Glutamatergic neuron (in vitro differentiated cells): ENCODE measurements at places on chromosomes 1 and 21. TPM values are rescaled to one million over a fixed set of nuclear protein-coding genes. Genes with fewer than 3 reads are reported as not detected.
A peak's percentile ranks its signal among the peaks of the same experiment; 100 is the strongest.

DNA sequence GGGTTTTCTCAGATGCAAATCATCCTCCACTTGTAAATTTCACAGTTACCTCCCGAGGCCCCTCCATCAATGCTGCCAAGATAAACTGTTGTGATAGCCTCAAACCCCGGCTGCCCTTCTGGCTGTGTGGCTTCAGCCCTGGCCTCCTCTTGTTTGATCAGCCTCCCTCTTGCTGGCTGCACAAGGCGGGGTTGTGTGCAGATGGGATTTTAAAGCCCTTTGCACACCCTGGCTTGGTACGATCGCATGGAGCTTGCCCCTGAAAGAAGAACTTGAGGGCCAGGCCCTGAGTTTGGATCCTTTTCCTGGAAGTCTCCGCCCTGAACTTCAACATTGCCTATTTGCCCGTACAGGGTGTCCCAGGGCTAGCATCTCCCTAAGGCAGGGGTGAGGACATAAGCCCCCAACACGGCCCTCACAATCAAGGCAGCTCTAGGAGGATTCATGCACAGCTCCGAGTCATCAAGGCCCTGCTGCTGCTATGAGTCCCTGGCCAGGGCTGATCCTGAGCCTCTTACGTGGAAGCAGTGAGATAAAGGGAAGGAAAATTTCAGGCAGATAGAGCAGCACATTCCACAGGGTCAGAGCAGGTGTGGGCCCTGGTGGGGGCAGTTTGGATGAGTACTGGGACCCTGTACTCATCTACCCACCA is 181.2 kb upstream of the VAMP3 start:
- DNase-seq, result no peak

- DNase-seq, result no peak
Observed at GRCh38 chr1:230982696-230983095, 3.8 kb downstream of the ARV1 start.

GRCh38 chr1:229717786-229718576 is 91.9 kb downstream of the URB2 start:
- no peak for DNase-seq

- DNase-seq, result peak; percentile 10
Observed at GRCh38 chr21:46127239-46128105, 27.9 kb downstream of the FTCD start.

DNA sequence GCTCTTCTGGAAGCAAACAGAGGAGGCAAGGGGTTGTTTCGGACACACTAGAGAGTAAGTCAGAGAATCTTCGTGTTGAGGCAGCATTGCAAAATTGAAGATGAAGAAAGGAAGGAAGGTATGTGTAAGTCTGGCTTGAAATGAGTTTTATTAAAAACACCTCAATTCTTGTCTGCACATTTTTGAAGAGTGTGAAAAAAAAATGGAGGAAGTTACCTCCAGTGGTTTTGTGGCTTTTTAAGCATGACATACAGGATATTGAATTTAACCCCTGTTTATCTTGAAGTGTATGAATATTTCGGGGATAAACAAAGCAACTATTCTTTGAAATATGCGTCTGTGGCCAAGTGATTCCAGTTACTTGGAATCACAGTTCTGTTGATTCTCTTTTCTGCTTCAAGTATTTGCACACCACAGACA is 203.2 kb upstream of the SGIP1 start:
- DNase-seq, result no peak

- no peak for DNase-seq
Observed at GRCh38 chr1:32858136-32858535, 12.6 kb downstream of the FNDC5 start.

DNA sequence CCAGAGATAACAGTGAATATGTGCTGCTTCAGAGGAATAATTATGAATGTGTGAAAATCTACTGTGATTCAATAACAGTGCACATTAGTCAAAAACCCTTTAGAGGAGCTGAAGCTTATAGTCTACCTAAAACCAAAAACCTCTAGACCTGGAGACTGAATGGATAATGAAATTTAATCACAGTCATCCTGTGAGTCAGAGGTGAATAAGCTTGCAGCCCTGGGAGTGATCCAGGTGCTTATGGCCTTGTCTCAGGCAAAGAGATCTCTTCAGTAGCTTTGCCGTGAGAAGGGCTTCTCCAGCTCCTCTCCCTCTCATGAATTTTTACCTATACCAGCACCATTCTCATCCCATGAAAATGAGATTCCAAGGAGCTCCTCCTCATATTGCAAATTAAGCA is 81.3 kb upstream of the RGS4 start:
- DNase-seq, result no peak

- no peak for DNase-seq
Observed at GRCh38 chr1:115813727-115814126, 27.2 kb downstream of the NHLH2 start.

DNA sequence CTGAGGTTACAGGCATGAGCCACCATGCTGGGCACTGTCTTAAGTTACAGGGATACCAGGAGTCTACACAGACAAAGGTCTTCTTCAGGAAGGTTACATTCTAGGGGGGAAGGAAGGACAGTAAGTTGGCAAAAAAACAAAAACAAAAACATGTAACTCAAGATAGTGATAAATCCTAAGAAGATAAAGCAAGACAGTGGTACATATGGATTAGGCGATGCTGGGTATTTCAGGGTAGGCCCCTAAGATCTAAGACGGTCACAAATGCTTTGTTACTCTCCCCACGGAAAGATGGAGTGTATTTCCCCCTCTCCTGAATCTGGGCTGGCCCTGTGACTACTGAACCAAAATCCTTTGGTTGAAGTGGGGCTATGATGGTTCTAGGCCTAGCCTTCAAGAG is 8.2 kb downstream of the CLCC1 start:
- no peak for DNase-seq

- DNase-seq, result no peak
Observed at GRCh38 chr21:35394049-35394448, 344.9 kb upstream of the RUNX1 start.

DNA sequence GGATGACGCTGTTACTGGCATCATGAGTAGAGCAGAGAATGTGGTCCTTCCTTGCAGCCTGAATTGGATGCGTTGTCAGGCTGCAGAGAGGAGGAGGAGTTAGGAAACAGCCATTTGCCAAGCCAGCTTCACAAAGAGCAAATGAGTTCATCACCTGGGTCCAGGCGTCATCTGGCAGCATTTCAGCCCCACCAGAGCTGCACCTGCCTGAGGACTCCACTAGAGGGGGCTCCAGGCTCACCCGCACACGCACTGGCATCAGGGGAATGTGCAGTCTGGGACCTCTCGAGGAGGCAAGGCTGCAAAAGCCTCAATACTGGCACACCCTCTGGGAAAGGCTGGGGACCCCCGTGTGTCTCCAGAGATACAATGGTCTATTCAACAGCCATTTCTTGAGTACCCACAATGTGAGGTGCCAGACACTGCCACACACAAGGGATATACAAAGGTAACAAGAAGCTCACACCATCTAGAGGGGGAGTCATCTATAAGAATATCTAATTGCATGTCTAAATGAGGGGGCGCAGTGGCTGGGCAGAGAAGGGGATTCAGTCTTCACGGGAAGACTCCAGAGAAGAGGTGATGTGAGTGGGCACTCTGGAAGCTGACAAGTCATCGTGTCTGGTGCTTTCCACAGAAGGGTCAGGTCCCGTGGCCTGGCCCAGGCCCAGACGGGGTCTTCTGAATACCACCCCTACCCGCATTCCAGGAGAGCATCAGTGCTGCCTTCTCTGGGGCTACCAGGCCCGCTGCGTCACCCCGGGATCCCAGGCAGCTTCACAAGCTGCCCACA is 53.5 kb upstream of the CNTN2 start:
- DNase-seq, result peak; percentile 87

DNA sequence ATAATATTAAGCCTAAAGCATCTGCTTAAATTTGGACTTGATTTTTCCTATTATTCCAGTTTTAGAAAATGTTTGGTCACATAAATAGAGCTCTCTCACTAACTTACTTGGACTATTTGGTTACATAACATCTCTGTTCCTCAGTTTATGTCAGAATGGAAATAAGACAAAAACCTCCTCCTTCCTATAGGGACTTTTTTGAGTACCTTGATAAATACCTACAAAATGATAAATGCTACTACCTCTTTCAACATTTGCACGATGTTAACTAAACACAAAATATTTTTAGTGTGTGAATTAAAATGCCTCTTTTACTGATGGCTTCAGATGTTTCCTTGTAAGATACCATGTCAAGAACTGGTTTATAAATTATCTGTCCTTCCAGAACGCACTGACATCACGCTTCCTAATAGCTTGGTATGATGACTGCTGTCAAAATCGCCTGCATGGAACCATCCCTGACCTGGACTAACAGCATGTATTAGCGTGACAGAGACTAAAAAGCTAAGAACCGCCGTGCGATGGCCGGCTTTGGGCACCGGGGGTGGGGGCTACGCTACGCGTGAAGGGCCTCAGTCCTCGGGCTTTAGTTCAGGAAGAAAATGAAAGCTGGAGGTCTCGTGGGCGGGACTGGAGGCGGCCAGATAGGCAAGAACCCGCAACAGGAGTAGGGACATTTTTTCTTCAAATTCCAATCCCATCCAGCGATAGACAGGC is 133.2 kb upstream of the BARHL2 start:
- DNase-seq, result peak; percentile 39

- no peak for DNase-seq
Observed at GRCh38 chr1:41754540-41754939, 164.2 kb downstream of the HIVEP3 start.

DNA sequence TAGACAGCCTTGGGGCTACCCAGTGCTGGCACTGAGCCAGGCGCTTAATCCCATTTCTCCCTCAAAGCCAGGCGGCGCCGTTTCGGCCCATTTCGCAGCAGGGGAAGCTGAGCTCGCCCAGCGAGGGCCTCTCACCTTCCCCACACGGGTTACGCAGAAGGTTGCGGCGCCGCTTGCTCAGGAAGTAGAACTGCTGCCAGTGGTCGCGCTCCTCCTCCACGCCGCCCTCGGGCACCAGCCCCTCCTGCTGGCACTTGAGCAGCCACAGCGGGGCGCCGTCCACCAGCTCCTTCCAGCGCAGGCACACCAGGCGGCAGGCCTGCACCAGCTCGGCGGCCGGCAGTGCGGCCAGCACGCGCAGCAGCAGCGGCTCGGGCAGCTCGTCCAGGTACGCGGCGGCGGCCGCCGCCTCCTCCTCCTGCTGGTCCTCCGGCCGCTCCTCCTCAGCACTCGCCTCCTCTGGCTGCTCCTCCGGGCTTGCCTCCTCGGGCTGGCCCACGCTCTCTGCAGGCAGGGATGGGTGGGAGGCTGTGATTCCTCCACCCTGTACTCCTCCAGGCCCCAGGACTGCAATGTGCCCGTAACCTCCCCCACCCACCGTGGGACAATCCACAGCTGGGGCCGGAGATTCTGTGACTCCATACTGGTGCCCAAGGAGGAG is 3.8 kb downstream of the FBXO2 start:
- peak; percentile 86 for DNase-seq

GRCh38 chr1:60914982-60915381 is 167.4 kb upstream of the NFIA start:
- no peak for DNase-seq

DNA sequence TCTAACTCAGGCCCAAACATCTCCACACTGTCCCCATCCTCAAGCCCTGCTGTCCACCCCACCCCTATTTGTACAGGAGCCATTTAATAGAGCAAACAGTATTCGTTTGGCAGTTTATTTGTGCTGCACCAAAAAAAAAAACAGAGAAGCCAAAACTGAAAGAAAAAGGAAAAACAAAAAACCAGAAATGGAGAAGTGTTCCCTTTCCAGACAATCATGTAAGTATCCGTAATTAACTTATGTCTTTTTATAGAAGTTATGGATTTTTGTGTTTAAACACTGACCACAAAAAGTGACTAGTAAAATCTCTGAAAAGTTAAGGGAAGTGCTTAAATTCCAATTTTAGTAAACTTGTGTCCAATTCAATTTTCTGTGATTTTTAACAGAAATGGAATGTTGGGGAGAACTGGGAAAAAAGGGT is 40.4 kb upstream of the ZBTB18 start:
- DNase-seq, result no peak

GRCh38 chr1:7771823-7772299 is 765 bp downstream of the VAMP3 start:
- no peak for DNase-seq

GRCh38 chr1:154148807-154149206 is 6.1 kb downstream of the NUP210L start:
- no peak for DNase-seq

GRCh38 chr21:28833182-28833581 is 159.5 kb downstream of the LTN1 start:
- no peak for DNase-seq

DNA sequence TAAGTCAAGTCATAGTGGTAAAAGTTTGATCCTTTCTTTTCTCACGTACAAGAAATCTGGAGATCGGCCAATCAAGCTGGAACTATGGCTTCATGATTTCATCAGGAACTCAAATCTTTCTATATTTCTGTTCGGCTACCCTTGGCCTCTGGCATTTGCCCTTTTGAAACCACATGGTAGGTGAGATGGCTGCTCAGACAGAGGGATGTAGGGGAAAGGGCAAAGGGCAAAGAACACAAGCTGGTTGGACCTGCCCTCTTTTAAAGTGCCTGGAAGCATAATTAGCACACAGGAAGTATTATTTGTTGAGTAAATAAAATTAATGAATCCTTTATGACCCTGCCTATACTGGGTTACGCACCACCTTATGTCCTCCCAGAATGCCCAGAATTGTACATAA is 11.5 kb upstream of the RGS1 start:
- no peak for DNase-seq

- DNase-seq, result no peak
Observed at GRCh38 chr1:236514703-236515442, 8.9 kb upstream of the LGALS8 start.

- no peak for DNase-seq
Observed at GRCh38 chr1:9078752-9079500, 9.5 kb upstream of the SLC2A5 start.

- DNase-seq, result no peak
Observed at GRCh38 chr1:10889650-10890353, 93.4 kb upstream of the CASZ1 start.

DNA sequence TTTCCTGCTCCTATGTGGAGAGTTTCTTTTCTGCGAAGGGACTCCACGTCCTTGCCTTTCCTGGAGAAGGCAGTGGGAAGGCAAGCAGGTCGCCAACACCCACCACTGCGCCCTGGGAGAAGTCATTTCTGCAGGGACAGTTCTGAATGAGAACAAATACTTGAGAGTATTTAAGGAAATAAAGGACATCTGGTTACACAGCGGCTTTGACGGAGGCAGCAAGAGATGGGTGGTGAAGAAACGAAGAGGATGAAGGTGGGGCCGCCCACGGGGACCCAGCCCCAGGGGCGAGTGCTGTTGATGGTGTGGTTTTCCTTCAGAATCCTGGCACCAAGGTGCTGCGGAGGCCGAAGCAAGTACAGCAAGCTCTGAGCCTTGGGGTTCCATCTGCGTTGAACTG is 75.5 kb downstream of the PSMG1 start:
- no peak for DNase-seq

- peak; percentile 76 for DNase-seq
Observed at GRCh38 chr1:1594602-1595260, 5.2 kb downstream of the FNDC10 start.

Gene LCE5A
- total RNA-seq, result not detected

Gene MRPS6
- 31.6 TPM for total RNA-seq

Gene CLCA1
- not detected for total RNA-seq

Gene ATAD3C
- 10.2 TPM for total RNA-seq

Gene RAB25
- total RNA-seq, result not detected

Gene NCF2
- not detected for total RNA-seq
